ENCODE measurements at places on chromosomes 7 and 10.
A peak's percentile ranks its signal among the peaks of the same experiment; 100 is the strongest.

DNA sequence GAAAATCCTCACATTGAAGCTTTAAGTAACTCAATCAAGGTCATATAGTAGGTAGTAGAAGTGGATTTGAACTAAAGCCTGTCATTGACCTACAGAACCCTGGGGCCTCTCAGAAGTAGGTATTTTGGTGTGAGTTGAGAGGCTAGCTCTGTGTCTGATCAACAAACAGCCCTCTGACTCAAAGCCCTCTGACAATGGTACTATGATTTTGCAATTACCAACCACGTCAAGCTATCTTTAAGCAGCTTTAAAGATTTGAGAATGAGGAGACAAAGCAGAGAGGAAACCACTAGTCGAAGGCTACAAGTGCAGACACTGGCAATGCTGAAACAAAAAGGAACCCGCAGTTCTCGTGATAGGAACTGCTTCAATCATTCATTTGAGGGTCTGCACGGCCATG is 19.0 kb upstream of the PDE1C start:
- no peak for DNase-seq

- peak; percentile 74 for DNase-seq
Observed at GRCh38 chr7:6232534-6232933, 39.9 kb downstream of the CYTH3 start.

- DNase-seq = no peak
Observed at GRCh38 chr7:123190109-123190831, 9.5 kb downstream of the SLC13A1 start.

- peak; percentile 16 for DNase-seq
Observed at GRCh38 chr10:865257-865656, 66.2 kb downstream of the LARP4B start.

- DNase-seq = peak; percentile 75
Observed at GRCh38 chr10:5692461-5693358, 8.1 kb downstream of the TASOR2 start.

GRCh38 chr7:33970536-33970935 is 65.2 kb downstream of the BMPER start:
- DNase-seq = no peak

GRCh38 chr10:28503114-28503513 is 29.8 kb upstream of the WAC start:
- peak; percentile 39 for DNase-seq

GRCh38 chr10:1199897-1200721 is 143.9 kb downstream of the WDR37 start:
- no peak for DNase-seq

- peak; percentile 59 for DNase-seq
Observed at GRCh38 chr10:27536437-27536836, 32.3 kb downstream of the RAB18 start.

DNA sequence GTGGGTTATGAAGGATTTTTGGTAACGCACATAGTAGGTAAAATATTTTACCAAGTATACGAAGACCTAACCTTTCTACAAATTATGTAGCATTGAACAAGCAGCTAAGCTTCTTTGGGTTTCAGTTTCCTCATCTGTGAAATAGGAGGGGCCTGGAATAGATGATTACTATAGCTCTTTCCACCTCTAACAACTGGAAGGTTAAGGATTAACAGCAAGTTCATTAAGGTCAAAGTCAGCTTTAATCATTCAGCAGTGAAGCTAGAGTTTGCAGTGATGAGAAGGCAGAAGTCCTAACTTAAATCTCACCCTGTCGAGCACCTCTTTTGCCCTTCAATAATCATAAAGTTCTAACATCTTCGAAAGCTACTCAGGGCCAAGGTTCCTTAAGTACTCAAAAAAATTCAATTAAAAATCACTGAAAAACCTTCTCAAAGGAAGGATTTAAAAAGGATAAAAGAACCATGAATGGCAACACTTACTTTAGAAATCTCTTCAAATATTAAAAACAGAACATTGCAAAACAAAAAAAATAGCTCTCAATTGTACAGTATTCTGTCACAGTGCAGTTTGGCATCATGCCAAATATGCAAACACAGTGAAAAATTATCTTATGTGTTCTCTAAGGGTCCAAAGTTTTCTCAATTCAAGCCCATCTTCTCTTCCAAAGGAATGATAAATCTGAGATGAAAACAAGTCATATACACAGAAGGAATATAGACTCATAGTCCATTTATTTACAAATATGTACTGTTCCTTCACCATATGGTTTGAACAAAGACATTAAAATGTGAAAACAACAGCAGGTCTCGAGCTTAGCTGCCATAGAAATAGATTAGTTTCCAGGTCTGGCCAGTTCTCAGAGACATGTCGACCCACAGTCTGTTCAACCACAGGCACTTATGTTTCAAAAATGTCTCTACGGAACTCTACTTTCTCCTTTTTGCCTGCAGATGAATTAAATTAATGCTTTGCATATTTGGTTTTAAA is 152.0 kb upstream of the SLC13A1 start:
- no peak for DNase-seq

- no peak for DNase-seq
Observed at GRCh38 chr10:17229717-17229966, 1.6 kb downstream of the VIM start.

- peak; percentile 96 for DNase-seq
Observed at GRCh38 chr10:22666287-22667092, 47.9 kb downstream of the PIP4K2A start.

DNA sequence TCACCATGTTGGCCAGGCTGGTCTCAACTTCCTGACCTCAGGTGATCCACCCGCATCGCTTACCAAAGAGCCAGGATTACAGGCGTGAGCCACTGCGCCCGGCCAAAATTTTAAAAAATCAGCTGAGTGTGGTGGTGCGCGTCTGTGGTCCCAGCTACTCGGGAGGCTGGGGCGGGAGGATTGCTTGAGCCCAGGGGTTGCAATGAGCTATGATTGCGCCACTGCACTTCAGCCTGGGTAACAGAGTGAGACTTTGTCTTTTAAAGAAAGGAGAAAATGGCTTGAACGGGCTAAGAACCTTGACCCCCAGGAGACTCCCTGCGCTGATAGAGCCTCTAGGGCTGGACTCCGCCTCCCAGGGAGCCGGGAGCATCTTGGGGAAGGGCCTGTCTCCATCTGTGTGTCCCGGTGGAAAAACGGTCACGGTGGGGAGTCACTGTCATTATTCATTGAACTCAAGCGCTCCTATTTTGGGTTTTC is 760 bp upstream of the KCTD7 start:
- no peak for DNase-seq

DNA sequence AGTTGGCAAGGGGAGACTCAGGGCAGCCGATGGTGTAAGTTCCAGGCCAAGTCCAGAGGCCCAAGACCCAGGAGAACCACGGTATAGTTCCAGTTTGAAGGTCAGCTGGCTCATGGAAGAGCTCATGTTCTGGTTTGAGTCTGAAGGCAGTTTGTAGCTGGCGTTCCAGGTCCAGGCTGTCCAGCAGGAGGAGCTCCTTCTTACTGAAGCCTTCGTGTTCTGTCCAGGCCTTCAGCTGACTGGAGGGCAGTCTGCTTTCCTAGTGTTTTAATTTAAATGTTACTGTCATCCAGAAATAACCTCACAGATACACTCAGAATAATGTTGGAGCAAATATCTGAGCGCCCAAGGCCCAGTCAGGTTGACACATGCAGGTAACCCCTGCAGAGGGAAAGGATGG is 4.2 kb downstream of the SUN1 start:
- peak; percentile 43 for DNase-seq

DNA sequence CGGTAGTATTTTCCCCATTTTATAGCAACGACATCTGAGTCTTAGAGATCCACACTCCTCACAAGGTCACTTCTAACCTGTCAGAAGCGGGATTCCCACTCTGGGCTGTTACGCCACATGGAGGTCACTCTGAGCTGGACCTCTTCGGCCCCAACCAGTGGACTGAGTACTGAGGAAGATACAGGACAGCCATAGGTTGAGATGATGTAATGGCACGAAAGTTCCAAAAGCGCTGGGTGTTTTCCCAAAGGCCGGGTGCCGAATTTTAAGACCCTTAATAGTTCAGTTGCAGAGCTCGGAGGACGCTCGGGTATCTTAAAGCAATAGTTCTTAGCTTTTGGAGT is 699 bp downstream of the GHITM start:
- DNase-seq = no peak

DNA sequence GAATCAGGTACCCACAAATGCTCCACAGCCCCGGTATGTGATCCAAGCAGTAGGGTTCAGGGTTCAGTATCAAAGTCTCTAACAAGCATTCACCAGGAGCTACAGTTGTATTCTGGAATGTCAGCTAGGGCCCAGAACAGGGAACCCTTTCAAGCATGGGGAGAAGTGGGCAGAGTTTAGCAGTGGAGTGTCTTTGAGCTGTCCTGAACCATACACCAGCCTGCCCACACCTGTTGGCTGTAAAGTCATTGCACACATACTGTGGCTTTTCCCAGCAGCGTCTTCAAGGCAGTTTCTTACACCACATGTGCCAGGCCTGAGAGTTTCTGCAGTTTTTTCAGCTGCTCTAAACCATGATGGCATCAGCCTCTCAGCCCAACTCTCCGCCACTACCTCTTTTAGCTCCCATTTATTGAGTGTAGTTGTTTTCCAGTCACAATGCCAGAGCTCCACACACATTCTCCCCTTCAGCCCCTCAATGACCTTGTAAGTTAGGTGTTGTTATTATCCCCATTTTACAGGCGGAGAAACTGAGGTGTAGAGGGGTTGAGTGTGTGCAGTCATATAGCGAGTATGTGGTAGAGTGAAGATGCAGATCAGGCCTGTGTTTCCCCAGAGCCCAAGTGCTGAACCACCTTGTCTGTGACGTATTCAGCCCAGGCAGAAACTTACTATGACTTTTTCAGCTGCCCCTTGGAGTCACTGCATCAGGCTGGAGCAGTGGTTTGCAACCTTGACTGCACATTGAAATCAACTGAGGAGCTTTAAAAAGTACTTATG is 83.1 kb downstream of the CHN2 start:
- DNase-seq = no peak

DNA sequence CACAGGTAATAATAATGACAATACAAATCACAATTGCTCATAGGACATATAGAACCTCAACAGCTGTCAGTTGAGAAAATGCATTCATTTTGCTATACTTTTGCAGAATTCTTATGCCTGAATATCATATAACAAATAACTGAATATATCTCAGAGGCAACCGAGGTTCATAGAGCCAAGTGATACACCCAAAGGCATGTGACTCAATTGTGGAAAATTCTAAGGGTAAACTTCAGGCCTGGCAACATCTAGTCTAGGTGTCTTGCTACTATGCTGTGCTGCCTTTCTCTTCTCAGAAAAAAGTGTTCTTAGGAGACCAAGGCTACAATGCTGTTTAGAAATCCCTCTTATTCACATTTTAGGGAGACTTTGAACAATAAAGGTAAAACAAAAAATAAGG is 270.7 kb downstream of the BAMBI start:
- DNase-seq = no peak

DNA sequence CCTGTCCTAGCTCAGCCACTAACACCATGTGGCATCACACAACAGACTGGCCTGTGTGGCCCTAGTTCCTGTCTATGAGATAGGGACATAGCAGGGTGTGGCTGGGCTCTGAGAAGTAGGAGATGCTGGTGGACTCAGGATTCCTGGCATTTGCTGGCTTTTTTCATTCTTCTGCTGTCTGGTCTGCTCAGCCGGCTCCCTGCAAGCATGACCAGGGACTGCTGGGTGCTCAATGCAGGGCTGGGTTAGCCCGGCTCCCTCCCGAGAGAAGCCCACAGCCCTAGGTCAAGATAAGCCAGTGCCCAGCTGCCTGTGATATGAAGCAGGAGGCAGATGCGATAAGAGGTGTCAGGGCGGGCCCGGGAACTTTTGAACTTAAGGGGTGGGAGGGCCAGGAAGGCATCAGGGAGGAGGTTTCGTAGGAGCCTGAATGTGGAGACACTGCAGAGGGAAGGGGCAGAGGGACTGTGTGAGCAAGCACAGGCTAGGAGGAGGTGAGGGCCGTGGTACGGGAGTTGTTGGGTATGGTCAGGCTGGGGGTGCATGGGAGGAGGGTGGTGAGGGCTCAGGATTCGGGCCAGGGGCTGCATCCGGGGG is 3.5 kb downstream of the AQP1 start:
- DNase-seq = peak; percentile 92

GRCh38 chr7:140604760-140605159 is 35.9 kb downstream of the DENND2A start:
- no peak for DNase-seq

GRCh38 chr10:35559416-35559815 is 45.7 kb upstream of the GJD4 start:
- no peak for DNase-seq

- DNase-seq = no peak
Observed at GRCh38 chr10:116596062-116596461, 5.3 kb downstream of the PNLIPRP1 start.

- DNase-seq = no peak
Observed at GRCh38 chr10:103792547-103792946, 62.8 kb downstream of the SH3PXD2A start.

- peak; percentile 71 for DNase-seq
Observed at GRCh38 chr10:5659702-5660528, 6.5 kb downstream of the ASB13 start.

DNA sequence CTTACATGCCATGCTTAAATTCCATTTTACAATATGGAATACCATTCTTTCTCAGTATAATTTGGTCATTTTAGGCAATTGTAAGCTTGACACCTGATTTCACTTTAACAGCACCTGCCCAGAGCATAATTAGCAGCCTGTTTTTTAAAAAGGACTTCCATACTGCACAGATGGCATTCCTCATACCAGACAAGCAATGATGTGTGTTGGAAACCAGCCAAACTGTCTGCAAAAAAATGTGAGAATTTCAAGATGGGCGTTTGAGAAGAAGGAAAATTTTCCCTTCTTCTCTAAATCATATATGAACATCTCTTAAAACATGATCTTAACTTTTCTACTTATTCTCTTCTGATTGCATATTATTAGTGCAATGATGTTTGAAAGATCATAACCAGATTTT is 40.4 kb upstream of the AGMO start:
- DNase-seq = no peak

DNA sequence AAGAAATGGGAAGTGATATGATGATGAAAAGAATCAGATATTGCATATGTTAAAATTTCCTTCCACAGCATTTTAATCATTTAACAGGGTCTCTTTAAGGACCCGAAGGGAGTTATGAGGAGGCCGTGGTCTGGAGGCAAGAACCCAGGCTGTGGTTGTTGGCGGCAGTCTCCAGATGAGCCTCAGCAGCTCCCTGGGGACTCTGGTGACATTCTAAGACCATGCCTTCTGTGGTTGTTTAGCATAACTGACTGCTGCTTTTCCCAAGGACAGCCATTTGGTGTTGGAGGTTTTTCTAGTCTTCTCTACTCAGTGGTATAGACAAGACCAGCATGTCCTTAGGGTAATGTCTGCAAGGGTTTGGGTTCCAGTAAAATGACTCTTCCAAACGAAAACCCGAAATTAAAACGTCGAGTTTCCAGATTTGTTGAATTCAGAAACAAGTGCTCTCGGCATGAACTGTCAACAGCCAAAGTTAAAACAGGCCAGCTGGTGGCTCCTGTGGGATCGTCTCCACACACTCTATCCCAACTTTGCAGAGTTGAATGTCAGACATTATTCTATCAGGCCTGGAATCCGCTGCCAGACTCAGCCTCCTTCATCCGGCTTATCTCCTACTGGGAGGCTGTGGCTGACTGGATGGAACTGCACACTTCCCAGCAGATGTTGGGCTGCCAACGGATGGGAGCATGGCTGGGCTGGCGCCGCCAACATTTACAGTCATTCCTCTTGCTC is 183.1 kb downstream of the TAX1BP1 start:
- DNase-seq = no peak

All from hematopoietic multipotent progenitor cell treated with erythropoietin and hydrocortisone succinate and interleukin-3 and kit ligand, for 4 days (in vitro differentiated cells).